ENCODE measurements at places on chromosomes 12 and 14.

DNA sequence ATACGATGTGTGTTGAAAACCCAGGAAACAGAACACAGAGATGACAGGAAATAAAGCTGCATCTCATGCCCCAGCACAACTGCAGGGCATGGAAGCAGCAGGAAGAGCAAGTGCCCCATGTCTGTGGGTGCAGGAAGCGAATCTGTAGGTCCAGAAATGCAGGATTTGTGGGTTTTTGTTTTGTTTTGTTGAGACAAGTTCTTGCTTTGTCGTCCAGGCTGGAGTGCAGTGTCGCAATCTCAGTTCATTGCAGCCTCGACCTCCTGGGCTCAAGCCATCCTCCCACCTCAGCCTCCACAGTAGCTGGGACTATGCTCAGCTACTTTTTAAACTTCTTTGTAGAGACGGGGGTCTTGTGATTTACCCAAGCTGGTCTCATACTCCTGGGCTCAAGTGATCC lies 6.2 kb upstream of the RPS6KL1 start:
- DNase-seq: no peak

- no peak for DNase-seq
Measured at GRCh38 chr14:73662487-73662943, 17.7 kb downstream of the DNAL1 start.

DNA sequence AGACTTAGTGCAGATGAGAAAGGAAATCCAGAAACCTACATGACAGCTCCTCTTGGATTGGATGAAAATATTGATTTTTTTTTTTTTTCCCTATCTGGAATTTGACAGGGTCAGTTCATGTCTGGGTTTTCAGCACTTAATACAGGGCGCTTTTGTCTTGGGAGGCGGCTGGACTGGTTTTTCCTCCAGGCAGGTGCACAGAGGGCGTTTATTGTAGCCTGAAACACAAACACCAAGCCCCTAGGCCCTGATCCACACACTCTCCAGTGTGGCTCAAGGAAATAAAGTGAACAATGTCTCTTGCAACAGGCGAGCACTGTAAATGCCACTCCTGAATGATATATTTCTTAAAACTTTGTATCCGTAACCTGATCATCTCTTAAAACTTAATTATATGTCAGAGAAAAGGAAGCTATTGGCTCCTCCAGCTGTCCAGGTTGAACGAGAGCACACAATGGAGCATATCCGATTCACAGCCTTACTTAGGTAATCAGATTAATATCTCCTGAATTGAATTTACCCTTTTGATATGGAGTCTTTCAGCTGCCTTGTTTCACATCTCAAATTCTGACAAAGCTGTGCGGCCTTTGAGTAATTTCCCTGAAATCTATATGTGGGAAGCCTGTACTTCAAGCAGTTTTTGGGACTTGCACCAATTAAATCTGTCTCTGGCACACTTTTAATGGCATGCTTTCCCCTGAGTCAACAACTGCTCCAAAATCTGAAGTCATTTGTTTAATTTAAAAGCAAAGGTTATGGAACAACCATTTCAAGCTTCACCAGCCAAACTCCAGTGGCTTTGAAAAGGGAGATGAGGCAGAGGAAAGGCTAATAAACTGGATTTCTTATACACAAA lies 485.7 kb downstream of the ZFP36L1 start:
- no peak for DNase-seq

DNA sequence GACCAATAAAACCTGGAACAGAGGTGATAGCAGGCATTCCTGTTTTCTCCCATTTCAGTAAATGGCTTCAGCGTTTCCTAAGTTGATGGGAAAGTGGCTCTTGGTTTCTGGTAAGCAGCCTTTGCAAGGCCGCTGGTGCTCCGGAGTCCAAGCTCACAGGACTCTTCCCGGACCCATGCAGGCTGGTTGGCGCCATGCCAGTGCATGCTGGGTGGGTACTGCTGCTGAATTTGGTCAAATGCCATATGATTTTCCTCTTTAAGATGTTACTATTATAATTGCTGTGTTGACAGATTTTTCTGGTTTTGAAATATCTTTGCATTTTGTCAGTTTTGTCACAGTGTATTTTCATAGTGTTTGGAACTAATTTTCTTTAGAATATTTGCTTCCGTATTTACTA lies 27.7 kb downstream of the PPP2R5C start:
- no peak for DNase-seq

DNA sequence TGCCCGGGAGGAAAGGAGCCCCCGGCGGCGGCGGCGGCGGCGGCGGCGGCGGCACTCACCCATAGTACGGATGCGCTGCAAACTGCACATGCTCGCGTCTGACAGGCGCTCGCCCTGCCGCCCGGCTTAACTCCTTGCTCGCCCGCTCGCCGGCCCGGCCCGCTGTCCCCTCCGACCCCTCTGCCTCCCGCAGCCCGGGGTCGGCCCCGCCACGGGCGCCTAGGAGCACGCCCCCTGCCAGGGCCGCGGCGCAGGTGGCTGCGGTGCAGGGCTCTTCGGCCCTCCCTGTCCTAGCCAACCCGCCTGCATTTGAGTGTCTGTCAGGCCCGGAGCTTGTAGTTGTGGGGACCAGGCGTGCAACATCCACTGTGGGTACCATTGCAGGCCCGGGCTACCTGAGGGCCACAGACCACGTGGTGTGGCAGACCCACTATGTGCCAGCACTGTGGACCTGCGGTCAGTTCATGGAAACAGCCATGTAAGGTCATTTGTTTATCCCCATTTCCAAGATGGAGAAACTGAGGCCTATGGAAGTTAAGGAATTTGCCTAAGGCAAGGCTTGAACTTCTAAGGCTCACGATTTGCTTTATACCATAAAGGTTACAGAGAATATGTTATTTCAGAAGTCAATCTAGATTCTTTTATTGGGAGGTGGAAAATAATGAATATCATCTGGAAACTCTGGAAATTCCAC lies 17.6 kb upstream of the PLEKHH1 start:
- DNase-seq: no peak

- no peak for DNase-seq
Measured at GRCh38 chr12:114682785-114683708, 928 bp downstream of the TBX3 start.

GRCh38 chr14:90720336-90720735 lies 95.9 kb downstream of the TTC7B start:
- DNase-seq: no peak

GRCh38 chr12:64544371-64545080 lies 65.8 kb upstream of the RASSF3 start:
- DNase-seq: no peak

Measured in activated CD4-positive, alpha-beta T cell treated with anti-CD3 and anti-CD28 coated beads for 1 hour (primary cell).